ENCODE measurements at places on chromosomes 1 and 21.

DNA sequence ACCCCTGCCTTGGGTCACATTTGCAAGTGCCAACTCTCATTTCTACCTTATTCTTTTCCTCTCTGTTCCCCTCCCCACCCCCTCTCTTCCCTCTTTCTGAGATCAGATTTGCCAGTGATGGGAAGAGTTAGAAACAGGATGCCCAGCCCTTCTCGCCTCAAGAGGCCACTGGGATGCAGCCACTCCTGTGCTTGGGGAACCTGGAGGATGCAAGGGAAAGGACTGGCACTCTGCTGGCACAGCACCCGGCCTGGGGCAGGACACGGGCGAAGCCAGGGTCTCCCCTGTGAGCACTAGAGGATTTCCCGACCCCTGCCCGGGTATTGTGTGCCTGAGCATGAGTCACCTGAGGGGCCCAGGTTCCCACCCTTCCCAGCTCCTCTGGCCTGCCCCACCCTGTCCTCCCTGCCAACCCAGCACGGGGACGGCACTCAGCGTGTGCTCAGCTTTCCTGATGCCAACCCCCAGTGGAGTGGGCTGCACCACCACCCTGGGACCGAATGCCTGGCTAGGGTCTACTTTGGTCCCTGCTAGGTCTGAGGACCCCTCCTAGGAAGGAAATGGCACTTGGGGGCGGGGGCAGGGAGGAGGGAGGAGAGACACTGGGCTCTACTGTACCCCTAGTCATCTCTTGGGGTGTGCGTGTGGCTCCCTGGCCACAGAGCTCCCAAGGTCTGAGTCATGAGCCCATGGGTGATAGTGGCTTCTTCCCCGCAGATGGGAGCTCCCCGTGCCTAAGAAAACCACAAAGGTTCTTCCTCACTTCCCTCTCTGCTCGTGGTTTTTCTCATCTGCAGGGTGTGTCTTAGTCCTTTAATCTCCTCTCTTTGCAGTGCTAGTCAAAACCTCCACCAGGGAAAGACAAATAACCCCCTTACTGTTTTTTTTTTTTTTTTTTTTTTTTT is 12.4 kb downstream of the LMNA start:
- DNase-seq = no peak

GRCh38 chr21:46023555-46023954 is 42.0 kb downstream of the COL6A1 start:
- no peak for DNase-seq

- no peak for DNase-seq
Measured at GRCh38 chr1:12126781-12127180, 40.0 kb upstream of the TNFRSF1B start.

- no peak for DNase-seq
Measured at GRCh38 chr1:243473227-243474135, 217.6 kb downstream of the SDCCAG8 start.

DNA sequence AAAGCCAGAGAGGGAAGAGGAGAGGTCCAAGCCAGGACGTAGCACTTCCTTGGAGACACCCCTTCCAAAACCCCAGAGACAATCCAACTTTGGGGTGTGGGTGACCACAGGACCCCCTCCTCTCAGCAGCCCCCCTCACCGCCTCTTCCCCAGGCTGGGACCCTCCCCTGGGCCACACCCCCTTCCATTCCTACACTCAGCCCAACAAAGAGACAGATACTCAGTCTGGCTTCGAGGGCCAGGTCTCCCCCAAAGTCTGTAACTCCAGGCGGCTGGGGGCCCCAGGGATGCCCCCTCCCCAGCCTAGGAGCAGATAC is 1.4 kb downstream of the MEX3A start:
- no peak for DNase-seq

DNA sequence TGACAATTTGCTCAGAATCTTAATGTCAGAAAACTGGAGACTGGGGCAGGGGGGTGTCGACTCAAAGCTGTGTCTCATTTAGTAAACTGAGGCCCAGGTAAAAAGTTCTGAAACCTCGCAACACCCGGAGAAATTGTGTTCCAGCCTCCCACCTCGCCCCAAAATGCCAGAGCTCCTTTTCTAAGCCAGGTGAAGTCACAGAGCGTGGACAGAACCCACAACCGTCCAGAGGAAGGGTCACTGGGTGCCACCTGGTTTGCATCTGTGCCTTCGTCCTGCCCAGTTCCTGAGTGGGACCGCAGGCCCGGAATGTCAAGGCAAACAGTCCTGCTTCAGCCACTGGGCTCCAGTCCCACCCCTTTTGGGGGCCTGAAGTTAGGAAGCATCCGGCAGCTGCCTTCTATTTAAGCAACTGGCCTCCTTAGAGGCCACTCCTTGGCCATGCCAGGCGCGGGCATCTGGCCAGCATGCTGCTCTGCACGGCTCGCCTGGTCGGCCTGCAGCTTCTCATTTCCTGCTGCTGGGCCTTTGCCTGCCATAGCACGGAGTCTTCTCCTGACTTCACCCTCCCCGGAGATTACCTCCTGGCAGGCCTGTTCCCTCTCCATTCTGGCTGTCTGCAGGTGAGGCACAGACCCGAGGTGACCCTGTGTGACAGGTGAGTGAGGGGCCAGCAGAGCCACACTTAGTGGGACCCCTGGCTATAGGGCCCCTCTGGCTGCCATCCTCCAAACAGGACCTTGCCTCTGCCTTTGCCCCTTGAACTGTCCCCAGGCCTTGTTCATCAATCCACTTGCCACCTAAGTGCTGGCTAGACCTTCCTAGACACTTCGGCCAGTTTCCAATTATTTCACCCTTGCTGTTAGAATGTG is at the start of gene TAS1R1:
Gene TAS1R1 (plus strand): TSS at position 401 of the 872 bp plus-strand sequence. CDS start 67 bp downstream, at position 468.
- DNase-seq = no peak

DNA sequence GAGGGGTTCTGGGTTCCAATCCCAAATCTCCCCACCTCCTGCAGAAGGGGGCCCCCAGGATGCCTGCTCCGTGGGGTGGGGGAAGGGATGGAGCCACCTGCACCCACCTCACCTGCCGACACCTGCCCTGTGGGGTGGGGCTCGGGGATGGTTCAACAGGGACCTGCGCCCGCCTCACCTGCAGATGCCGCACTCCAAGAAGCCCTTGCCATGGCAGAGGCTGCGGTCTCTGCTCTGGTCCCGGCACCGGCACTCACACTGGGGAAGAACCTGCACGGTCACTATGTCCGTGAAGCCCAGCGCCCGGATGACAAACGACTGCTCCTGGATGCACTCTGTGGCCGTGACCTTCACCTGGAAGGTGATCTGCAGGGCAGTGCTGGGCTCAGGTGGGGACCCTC is 18.1 kb upstream of the PTTG1IP start:
- no peak for DNase-seq

GRCh38 chr1:92310185-92310597 is 11.3 kb downstream of the RPAP2 start:
- DNase-seq = no peak

DNA sequence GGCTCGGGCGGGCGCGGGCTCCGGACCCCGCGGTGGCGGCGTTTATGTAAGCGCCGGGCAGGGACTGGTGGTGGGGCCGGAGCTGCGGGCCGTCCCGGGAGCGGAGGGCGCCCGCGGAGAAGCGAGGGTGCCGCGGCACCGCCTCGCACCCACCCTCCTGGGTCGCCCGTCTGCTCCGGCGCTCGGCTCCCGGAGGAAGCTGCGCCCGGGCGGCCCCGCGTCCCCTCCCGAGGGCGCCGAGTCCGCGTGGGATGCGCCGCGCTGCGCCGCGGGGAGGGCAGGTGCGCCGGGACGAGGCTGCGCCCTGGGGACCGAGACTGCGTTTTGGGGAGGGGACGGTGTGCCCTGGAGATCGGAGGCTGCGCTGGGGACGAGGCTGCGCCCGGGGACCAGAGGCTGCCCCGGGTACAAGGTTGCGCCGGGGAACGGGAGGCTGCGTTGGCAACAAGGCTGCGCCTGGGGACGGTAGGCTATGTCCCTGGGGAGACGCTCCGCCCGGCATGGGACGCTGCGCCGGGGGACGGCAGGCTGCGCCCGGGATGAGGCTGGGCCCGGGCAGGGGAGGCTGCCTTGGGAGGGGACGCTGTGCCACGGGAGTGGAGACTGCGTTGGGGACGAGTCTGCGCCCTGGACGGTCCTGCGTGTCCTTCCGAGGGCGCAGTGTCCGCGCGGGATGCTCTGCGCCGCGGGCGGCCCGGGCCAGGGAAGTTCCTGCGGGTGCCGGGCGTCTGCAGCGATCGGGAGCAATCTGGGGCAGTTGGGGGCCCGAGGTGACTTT is 627 bp downstream of the ADARB1 start:
- DNase-seq = peak; percentile 17

DNA sequence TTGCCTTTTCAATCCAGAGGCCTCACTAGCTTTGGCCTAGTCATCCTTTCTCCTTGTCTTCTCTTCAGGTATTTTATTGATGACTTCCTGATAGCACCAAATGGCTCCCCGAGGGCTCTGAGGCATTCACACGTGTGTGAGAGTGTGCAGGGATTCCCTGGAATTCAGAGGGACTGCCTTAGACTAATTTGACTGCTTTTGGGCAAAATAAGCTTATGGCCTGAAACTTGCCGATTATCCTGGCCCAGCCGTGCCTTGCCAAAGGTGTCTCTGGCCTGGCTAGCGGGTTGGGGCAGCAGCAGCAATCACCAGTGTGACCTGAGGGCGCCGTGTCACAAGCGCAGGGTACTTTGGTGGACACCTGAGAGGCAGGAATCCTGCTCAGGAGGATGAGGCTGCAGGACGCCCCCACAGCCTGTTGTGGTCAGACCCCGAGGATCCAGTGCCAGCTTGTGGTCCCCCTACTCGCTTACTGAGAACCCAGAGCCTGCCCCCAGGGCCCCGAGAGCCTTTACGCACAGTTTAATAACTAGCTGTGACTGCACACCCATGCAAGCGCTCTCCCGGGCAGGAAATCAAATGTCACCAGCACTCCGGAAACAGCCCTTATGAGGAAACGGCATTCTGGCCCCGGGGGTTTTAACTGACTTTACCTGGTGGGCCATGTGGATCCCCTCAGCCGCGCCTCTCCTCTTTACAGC is 62.8 kb upstream of the PDE9A start:
- no peak for DNase-seq

GRCh38 chr21:44618909-44619308 is 7.0 kb downstream of the KRTAP10-8 start:
- no peak for DNase-seq
